ENCODE measurements at places on chromosomes 3 and 15. TPM values are rescaled to one million over a fixed set of nuclear protein-coding genes. Genes with fewer than 3 reads are reported as not detected.

Gene ADCY5
- 1.5 TPM for total RNA-seq

Gene GNB4
- 90.5 TPM for total RNA-seq

Gene FEZF2
- not detected for total RNA-seq

Gene C3orf20
- under 0.01 TPM for total RNA-seq
